ENCODE measurements at places on chromosomes 3 and 15. TPM values are rescaled to one million over a fixed set of nuclear protein-coding genes. Genes with fewer than 3 reads are reported as not detected.

GRCh38 chr3:120625159-120625586 lies 29.0 kb downstream of the NDUFB4 start:
- DNase-seq = no peak

- DNase-seq = no peak
These were observed 133.0 kb upstream of the SOX2 start for GRCh38 chr3:181578743-181579142.

Gene CHRNB4
- not detected for total RNA-seq

DNA sequence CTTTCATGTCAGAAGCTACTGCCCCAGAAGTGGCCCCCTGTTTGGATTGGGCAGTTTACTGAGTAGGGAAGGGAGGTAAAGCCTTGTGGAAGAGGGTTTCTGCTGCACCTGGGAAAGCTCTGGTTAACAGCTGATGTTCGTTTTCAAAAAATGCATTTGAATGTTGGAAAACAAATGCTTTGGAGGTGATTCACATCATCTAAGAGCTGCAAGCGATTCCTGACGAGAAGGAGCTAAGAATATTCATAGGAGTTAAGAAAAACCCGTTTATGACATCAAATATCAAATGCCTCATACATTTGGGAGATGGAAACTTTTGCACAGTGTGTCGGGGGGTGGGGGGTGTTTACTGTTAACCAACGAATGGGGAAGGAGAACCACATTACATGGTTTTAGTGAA lies 183.8 kb upstream of the NR2F2 start:
- no peak for DNase-seq

- DNase-seq = no peak
These were observed 2.0 kb downstream of the XRN1 start for GRCh38 chr3:142445816-142446254.

GRCh38 chr3:87247430-87247773 lies 20.3 kb downstream of the CHMP2B start:
- DNase-seq = no peak

DNA sequence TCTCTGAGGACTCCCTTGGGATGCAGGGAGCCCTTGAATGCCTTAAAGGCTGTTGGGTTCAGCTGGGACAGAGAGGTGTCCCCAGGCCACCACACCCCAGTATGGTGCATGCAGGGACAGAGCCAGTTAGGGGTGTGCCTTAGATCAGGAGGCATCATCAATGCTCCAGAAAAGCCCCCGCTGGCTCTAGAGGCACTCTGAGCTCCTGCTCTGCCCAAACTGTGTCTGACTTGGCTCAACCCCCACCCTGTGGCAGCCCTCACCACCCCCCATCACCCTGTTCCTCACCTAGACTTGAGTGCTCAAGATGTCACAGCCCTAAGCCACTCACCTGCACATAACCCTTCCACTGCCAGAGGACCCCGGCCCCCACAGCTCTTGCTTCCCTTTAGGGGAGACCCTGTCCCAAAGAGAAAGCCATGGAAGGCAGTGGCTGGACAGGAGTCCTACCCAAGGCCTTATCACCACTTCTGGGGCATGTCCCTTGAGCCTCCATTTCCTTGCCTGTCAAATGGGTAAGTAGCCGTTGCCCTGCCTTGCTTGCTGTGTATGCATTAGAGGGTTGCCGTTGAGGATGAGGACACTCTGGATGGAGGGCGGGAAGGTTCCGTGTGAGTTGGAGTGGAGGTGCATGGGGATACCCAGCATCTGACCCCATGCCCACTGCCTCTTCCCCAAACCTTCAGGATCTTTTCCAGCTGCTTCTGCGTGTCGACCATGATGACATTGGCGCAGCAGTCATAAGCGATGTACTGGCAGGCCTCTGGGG lies 41.4 kb downstream of the ACSBG1 start:
- DNase-seq = no peak

GRCh38 chr3:194843556-194843955 lies 157.9 kb downstream of the FAM43A start:
- no peak for DNase-seq

GRCh38 chr3:100103558-100104441 lies 10.5 kb downstream of the FILIP1L start:
- no peak for DNase-seq

DNA sequence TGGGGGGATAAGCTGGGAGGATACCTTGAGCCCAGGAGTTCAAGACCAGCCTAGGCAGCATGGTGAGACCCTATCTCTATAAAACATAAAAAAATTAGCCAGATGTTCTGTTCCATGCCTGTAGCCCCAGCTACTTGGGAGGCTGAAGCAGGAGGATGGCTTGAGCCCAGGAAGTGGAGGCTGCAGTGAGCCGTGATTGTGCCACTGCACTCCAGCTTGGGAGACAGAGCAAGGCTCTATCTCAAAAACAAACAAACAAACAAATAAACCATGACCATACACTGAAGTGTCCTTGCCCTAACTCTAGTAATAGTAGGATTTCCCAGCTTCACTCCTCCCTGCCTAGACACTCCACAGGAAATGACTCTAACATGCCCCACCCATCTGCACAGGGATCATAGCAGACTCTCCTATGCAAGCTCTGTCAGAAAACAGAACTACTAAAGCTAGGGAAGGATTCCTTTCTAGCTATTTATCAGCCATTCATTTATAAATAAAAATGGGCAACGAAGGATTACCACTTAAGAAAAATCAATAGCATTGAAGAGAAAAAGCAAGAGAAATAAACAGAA lies 4.6 kb downstream of the ERICH6 start:
- no peak for DNase-seq

- no peak for DNase-seq
These were observed 69.6 kb upstream of the PPIB start for GRCh38 chr15:64232400-64232799.

DNA sequence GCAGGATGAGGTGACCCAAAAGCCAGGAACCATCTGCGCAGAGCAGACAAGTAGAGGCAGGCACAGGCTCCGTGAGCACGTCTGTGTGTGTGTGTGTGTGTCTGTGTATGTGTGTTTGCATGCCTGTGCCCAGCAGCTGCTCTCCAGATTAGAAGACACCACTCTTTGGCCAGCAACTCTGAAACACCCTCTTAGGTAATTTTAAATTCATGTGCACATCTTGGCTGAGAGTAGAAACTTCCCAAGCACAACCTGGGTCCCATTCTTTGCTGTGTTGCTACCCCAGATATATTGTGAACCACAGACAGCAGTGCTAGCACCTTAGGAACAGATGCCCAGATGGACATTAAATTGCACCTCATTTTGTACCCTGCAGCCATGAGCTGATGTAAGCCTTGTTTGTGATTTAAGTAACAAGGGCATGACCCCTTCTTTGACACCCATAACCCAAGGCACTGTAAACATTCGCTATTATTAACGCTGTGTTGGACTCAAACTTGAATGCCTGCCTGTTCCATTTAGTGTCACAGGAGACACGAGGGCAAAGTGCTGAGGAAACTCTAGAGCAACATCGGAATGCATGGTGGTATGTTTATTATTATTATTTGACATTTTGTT lies at the start of gene FILIP1L:
TSS of gene FILIP1L (minus strand) at position 89 of the 618 bp plus-strand sequence.
- no peak for DNase-seq

Gene DPPA2
- total RNA-seq = not detected

DNA sequence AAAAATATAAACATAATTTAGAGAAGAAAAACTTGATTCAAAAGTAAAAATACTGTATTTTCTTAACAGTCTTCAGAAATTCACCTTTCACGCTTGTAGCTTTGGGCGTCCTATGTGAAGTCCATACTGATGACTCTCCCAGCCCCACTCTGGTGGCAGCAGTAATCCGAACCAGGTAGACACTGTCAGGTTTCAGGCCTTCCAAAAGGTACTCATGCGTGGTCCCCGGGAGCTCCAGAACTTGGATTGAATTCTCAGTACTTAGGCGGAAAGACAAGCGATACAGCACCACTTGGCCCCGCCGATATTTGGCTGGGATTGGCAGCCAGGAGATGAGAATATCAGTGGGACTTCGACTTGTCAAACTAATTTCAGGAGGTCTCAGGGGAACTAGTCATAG lies 69.7 kb downstream of the PRTG start:
- no peak for DNase-seq

GRCh38 chr15:48674876-48675275 lies 29.4 kb upstream of the FBN1 start:
- DNase-seq = no peak

DNA sequence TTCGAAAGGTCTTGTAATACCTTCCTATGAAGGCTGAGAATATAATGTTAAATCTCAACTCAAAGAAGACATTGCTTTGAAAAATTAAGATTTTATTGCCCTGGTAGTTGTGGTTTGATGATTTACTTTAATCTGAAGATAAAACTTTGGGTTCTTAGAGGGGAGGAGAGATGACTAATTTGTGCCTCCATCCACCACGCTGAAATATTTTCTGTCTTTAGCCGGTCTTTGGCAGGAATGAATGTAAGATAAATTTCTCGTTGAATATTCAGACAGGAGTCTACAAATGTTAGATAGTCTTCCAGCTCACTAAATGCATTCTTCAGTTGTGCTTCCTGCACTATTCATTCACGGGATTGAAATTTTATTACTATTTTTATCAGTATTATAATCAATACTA lies 844.3 kb upstream of the NR2F2 start:
- no peak for DNase-seq

DNA sequence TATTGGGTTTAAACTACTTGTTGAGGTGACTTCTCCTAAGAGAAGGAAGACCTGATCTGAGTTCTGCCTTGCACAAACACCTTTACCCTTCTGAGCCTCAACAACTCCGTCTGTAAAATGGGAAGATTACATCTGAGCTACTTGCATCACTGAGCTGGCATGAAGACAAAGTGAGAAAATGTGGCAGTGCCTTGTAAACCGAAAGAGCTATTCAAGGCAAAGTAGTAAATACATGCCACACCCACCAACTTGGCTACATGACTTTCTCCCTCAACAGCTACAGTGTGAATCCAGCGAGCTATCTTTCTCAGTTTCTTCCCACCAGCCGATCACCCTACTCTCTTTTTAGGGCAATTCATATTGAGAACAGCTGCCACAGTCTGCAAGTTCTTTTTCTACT lies 148.3 kb downstream of the FOXB1 start:
- DNase-seq = no peak

All from right atrium auricular region (tissue), 2 donors.